ENCODE measurements at places on chromosomes 1 and 21.

DNA sequence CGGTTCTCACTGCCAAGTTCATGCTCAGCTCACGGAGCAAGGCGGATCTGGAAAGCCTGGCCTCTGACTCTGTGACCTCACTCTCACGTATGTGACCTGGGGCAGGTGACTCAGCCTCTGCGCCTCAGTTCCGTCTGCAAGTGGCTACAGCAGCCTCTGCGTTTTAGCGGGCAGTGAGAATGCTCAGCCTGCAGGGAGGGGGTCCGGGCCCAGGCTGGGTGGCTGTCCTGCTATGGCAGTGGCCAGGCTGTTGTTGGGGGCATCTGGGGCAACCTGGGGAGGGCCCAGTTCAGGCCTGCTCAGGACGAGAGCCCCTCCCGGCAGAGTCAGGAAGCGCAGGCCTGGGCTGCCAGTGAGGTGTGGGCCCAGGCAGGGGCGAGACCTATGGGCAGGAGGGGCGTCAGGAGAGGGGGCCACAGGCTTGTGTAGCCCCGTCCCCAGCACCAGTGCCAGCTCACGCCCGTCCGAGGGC, 27.9 kb downstream of the ARHGEF16 start:
- DNase-seq = no peak

GRCh38 chr1:36522021-36522420, 39.3 kb upstream of the CSF3R start:
- no peak for DNase-seq

- no peak for DNase-seq
These were observed 28.1 kb upstream of the GPR137B start for GRCh38 chr1:236114076-236114747.

DNA sequence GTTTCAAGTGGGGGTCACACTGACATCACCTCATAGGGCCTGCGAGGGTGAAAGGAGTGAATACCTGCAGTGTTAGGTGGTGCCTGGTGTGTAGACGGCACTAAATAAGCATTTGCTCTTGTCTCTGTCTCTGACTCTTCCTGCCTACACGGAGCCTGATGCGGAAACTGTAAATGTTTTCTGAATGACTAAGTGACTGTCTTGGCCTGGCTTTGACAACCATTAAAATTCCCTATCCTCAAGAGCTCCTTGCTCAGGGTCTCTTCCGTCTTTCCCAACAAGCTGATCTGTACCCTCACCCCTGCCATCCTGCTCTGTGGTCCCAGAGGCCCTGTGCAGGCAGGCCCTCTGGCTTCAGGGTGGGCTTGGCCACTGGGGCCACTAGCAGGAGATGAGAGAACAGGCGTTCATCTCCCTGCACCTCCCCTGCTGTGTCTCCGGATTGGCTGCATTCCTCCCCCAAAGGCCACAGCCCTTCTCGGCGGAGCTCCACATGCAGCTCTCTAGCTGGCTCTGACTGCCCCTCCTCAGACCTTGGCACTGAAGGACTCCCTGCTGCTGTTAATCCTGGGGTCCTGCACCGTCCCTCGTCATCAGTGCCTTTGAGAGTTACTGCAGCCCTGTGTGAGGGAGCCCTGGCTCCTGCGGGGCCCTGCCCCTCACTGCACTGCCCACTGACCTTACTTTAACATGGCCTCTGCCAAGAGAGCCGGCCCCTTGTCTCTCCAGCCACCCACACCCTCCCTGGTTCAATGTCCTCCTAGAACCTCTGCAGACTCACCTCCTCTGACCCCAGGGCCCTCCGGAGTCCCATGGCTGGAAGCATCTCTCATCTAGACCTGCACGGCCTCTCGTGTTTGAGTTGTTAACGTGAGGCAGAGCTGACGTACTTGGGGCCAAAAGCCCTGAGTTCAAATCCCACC, 211.1 kb downstream of the MATN1 start:
- no peak for DNase-seq

DNA sequence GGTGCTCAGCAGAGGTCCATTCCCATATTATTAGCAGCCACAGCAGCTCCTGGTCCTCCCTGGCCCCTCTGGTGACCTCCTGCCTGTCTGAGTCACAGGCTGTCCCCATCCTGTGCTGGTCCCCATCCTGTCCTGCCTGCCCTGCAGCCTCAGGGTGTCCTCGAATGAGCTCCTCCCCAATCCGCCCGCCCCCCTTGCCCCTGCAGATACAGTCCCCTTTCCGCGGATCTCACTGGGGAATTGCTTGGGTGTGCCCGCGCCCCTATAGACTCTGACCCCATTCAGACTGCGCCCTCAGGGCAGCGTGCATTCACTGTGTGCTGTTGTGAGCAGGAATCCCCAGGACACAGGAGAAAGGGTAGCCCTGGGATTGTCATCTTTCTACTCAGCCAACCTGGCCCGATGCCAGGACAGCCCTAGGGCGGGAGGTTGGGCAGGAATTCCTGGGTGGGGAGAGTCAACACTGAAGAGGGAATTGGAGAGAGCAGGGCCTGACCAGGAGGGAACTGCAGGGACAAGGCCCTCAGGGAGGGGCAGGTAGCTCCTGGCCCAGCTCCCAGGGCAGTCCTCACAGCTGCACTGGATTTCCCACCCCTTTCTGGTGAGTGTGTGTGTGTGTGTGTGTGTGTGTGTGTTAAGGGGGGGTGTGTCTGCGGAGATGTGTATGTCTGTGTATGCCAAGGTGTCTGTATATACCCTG, 1.1 kb upstream of the GUCA2A start:
- DNase-seq = no peak

GRCh38 chr1:20555758-20556120, 3.4 kb downstream of the FAM43B start:
- DNase-seq = no peak

DNA sequence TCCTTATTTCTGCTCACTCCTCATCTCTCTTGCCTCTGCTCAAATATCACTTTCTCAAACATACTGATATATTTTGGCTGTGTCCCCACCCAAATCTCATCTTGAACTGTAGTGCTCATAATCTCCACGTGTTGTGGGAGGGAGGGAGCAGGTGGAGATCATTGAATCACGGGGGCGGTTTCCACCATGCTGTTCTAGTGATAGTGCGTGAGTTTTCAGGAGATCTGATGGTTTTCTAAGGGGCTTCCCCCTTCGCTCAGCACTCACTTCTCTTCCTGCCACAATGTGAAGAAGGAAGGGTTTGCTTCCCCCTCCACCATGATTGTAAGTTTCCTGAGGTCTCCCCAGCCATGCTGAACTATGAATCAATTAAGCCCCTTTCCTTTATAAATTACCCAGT, 26.6 kb downstream of the ZBTB8OS start:
- DNase-seq = no peak

DNA sequence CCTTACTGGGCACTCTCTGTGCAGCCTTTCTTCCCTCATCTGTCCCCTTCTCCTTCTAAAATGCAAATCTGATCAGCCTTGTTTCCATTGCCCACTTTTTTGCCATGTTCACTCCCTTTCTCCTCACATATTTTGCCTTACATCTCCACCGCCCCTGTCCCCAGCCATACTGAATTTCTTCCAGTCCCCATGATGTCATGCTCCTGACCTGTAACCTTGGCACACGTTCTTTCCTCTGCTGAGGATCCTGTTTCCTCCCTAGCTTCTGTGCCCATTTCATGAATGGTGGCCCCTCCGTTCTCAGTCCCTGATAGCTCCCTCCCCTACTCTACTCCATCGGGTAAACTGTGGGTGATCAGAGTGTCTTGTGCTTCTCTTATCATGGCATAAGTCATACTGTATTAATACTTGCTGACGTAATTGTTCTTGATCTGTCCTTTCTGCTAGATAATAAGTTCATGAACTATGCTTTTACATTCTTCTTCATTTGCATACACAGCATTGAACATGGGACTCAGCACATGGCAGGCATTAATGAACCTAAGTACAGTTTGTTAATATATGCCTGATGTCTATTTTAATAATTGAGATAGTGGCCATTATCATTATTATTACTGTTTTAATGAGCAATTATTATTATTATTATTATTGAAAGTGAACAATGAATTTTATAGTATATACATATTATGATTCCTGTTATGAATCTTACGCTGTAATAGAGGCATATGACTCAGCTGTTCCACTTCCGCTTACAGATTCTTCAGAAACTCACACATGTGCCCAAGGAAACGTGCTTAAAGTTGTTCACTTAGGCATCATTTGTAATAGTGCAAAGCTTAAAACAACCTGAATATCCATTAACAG, 28.5 kb downstream of the MAP3K21 start:
- DNase-seq = peak; percentile 27

DNA sequence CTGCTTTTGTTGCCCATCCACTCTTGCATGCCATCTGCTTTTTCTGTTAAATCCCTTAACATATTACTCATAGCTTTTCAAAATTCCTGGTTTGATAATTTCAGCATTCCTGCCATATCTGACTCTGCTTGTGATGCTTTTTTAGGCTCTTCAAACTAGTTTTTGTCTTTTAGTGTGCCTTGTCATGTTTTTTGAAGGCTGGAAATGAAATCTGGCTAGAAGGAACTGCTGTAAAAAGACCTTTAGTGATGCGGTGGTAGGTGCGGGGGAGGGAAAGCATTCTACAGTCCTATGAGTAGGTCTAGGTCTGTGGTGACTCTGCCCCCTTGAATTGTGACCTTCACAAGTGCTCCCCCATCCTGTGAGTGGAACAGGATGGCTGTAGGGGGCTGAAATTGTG, 15.0 kb upstream of the S100B start:
- DNase-seq = no peak

DNA sequence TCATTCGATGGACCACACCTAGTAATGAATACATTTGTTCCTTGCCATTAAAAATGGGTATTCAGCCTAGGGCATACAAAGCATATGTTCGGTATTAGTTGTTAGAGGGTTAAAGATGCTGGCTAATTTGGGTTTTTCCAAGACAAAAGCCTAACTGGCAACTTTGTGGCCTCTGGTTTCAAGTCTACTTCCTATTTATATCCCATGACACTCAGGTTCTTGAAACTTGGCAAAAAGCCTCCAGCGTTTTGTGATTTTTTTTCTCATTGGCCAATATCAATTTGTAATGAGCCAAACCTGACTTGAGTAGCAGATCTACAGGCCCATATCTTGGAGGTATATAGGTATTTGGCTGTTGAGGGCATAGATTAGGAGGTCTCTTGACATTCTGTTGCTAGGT, 75.3 kb downstream of the C1orf21 start:
- DNase-seq = no peak

DNA sequence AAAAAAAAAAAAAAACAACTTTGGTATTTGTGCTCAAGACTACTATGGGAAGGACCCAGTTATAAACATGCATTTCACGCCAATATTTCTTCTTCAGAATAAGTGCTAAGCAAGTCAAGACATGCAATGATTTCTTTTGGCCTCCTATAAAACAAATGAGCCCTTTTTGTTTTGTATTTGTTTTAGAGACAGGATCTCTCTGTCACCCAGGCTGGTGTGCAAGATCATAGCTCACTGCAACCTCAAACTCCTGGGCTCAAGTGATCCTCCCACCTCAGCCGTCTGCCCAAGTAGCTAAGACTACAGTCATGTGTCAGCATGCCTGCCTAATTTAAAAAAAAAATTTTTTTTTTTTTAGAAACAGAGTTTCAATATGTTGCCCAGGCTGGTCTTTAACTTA, 348.7 kb downstream of the PCP4 start:
- no peak for DNase-seq

DNA sequence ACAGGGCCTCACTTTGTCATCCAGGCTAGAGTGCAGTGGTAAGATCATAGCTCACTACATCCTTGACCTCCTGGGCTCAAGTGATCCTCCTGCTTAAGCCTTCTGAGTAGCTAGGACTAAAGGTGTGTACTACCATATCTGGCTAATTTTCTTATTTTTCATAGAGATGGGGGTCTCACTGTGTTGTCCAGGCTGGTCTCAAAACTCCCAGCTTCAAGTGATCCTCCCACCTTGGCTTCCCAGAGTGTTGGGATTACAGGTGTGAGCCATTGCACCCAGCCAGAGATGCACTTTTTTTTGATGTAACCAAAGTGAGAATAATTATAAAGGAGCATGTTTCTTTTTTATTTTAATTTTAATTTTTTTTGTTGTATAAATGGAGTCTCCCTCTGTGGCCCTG, 28.4 kb downstream of the CLIC4 start:
- no peak for DNase-seq

- no peak for DNase-seq
These were observed 30.7 kb downstream of the PRDX6 start for GRCh38 chr1:173507847-173508209.

GRCh38 chr1:88873737-88874349, 17.5 kb downstream of the GTF2B start:
- DNase-seq = no peak

DNA sequence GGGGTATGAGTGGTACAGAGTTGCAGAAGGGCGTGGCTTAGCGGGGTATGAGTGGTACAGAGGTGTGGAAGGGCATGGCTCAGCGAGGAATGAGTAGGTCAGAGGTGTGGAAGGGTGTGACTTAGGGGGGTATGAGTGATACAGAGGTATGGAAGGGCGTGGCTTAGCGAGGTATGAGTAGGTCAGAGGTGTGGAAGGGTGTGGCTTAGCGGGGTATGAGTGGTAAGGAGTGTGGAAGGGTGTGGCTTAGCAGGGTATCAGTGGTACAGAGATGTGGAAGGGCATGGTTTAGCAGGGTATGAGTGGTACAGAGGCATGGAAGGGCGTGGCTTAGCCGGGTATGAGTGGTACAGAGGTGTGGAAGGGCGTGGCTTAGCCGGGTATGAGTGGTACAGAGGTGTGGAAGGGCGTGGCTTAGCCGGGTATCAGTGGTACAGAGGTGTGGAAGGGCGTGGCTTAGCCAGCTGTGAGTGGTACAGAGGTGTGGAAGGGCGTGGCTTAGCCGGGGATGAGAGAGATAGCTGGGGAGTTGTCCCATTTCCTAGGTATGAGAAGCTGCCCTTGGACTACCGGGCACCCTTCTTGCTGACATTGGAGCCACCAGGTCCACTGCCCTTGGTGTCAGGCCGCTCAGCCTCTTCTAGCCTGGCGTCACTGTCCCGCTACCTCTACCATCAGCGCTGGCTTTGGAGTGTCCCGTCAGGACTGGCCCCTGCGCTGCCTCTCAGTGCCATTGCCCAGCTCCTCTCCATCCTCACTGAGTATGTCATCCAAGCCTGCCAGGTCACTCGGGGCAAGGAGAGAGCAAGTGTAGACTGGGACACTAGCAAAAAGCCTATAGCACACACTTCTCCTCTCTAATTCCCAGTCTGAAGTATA, 29.8 kb downstream of the HYI start:
- DNase-seq = no peak

DNA sequence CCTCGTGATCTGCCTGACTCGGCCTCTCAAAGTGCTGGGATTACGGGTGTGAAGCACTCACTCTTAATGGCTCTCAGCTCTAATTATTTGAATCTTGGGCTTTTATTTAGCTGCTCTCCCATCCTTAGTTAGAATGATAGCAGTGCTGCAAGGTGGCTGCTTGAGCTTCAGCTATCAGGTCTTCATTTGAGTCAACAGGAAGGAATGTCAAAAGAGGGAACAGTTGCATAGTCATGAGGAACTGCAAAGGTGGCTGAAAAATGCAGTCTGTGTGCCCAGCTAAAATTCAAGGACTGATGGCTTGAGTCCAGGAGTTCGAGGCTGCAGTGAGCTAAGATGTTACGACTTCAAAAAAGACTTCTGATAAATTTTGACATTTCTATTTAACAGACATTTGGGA, 55.6 kb downstream of the UCK2 start:
- DNase-seq = no peak

Measured in CD8-positive, alpha-beta T cell (primary cell).